GM23248 (cell line): ENCODE measurements at places on chromosomes 2 and 18.
A peak's percentile ranks its signal among the peaks of the same experiment; 100 is the strongest.

DNA sequence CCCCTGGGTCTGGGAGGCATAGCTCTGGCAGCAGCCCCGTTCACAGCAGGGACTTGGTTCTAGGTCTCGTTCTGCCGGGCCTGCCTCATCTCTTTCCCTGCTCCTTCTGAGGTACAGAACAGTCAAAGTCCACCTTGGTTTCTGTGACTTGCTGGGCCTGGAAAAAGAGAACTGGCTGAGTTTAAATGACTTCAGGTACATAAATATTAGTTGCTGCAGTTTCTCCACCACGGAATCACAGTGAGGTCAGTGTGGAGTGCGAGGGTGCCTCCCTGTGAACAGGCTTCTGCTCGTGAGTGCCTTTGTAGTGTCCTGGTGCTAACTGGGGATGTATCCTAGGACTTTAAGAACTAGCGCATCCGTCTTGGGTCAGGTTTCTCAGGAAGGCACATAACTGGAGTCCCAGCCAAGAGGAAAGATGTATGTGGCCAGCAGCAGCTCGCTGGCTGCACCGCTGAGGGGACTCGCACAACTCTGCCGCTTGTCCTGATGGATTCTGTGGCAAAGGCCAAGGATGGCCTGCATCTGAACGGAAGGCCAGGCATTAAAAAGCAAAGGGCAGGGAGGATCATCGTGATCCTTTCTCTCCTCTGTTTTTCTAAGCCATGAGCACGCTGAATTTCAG lies 188.6 kb downstream of the SH3RF3 start:
- DNase-seq = peak; percentile 31

DNA sequence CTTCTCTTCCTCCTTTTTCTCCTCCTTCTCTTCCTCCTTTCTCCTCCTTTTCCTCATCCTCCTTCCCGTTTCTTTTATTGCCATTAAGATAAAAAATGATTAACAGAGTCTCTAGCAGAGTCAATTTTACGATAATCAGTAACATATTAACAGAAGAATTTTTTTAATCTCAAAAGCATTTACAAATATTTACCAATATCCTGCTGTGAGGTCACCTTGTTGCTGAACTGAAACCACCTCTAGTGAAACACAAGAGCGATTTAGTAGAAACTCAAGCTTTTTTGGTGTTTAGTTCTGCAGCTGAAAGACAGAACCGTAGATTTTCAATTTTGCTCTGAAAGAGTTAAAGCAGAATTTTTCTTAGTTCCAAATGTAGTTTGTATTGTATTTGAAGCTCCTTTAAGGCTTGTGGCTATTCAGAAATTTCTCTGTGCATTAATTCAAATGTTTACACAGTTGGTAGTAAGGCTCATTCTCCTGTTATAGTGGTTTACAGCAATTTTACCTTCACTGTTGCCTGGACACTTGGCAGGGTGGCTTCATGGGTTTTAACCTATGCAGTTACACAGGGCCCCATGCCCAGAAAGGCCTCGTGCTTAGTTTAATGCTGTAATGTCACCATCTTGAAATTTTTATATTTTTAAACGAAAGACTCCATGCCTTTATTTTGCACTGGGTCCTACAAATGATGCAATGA lies 1106.6 kb upstream of the FAM98A start:
- DNase-seq = no peak

DNA sequence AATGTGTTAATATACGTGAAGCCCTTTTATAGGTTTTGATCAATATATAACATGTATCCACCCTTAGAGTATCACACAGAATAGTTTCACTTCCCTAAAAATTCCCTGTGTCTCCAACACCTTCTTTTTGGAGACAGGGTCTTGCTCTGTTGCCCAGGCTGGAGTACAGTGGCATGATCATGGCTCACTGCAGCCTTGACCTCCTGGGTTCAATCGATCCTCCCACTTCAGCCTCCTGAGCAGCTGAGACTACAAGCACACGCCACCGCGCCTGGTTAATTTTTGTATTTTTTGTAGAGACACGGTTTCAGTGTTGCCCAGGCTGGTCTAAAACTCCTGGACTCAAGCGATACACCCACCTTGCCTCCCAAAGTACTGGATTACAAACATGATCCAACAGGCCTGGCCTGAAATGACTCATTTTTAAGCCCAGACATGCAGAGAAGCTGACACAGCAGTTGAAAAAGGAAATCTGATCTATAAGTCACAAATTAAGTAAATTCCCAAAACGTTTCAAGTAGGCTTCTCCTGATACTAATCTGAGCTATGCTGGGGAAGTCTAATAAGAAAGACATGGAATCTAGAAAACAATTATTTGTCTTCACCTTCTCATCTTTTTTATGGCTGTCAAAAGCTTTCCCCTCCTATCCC lies 2.9 kb downstream of the DUSP11 start:
- peak; percentile 62 for DNase-seq

DNA sequence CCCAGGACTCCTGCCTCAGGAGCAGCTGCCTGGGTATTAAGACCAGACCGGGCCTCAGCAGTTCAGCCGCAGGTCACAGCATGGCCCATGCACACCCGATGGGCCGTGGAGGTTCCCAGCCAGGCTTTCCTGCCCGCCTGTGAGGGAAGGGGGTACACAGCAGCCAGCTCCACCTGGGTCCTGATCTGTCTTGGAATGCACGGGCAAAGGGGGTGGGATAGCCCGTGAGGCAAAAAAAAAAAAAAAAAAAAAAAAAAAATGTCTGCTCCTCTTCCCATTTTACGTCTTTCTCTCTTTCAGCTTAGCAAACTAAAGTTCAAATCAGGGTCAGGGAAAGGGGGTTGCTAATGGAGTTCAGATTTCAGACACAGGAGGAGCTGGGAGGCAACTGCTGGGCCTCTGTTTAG lies 385.2 kb downstream of the TNS1 start:
- DNase-seq = no peak

DNA sequence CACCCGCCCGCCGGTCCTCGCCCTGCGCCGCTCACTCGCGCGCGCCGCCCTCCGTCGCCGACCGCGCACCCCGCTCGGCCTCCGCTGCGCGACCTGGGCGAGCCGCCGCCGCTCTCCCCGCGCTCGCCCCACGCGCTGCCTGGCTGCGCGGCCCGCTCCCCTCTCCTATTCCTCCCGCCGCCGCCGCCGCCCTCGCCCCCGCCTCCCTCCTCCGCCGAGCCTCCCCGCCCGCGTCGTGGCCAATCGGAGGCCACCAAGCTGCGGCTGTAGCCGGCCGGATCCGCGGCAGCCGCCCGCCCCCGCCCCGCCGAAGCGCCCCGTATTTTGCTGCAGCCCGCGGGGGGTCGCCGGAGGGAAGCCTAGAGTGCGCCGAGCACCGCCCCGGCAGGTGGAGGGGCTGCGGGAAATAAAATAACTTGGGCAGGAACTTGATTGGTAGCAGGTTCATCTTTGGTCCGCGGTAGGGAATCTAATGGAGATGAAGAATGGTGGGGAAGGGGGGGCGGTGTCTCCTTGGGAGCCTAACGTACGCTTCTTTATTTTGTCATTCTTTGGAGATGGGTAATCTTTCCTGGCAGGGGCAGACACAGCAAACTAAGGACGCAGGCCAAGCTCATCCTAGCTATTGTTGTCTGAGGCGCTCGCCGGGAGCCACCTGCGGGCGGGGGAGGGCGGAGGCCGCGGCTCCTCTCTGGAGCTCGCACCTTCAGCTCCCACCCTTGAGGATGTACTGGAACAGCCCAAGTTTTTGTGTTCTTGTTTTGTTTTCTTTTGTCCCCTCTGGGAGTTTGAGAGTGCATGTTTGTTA lies 1.1 kb upstream of the CDH2 start:
- DNase-seq = peak; percentile 83
